ENCODE measurements at places on chromosomes 5 and 9.

GRCh38 chr5:38562444-38563210, 6.2 kb upstream of the LIFR start:
- no peak for DNase-seq

DNA sequence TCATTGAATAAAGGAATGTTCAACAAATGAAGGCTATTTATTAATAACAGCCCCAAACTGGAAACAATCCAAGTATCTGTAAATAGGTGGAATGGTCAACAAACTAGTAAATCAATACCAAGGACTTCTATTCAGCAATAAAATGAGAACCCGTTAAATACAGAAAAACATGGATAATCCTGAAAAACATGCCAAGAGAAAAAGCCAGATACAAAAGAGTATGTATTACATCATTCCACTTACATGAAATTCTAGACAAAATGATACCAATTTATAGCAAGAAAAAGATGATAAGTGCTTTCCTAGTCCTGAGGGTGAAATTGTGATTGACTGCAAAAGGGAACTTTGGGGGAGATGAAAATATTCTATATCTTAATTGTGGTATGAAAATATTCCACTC, 3.1 kb downstream of the PJA2 start:
- DNase-seq = no peak

DNA sequence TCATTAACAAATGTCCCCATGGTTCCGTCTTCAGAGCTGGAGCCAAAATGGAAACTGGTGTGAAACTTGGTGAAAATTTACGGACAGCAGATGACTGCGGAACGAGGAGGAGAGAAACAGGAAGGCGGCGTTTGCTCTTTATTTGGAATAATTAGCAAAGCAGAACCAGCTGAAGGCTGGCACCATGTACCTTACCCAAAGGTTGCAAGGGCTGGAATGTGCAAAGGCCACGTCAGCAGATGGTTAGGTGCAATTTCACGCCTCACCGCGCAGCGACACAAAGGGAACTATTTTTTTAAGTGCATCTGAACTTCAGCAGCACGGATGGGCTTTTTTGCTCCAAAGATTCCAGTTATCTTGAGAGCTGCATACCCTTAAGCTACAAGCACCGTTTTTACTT, 127.4 kb downstream of the COL23A1 start:
- DNase-seq = peak; percentile 31

GRCh38 chr9:114311571-114312512, 11.1 kb upstream of the ORM1 start:
- DNase-seq = peak; percentile 53

- DNase-seq = no peak
Observed at GRCh38 chr9:135247227-135247930, 159.9 kb downstream of the OLFM1 start.

DNA sequence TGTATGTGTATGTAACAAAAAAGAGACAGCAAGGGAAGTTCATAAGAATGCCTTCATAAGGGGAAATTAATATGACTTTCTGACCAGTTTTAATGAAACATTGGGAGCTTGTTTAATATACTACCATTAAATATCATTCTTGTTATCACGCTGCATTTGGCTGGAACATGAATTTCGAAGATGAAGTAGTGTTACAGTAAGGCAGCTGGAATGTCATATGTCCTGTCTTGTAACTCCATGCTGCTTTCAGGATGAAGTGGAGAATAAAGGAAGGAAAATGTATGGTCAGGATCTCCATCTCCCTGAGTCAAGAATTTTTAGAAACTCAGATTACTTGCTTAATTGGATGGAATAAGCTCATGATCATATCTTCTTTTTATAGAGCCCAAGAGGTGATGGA, 61.5 kb upstream of the DMAC1 start:
- no peak for DNase-seq

- DNase-seq = no peak
Observed at GRCh38 chr5:149448831-149449714, 70.0 kb upstream of the IL17B start.

DNA sequence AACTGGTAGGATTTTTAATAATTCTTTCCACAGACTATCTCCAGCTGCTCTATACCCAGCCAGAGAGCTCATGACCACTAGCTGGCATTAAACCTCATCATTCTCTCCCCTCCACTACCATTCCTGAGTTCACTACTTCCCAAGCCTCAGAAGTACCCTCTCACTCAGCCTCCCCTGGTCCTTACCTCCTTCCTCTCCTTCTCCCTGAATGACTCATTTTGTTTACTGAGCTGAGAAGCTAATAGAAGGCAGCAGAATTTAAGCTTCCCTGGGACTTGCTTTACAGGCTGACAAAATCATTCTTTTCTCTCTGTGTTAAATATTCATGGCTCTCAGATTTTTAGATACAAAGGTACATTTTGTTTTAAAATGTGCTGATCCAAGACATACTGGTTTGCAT, 305.4 kb downstream of the TLR4 start:
- no peak for DNase-seq

GRCh38 chr5:138725818-138726416, 27.3 kb upstream of the CTNNA1 start:
- no peak for DNase-seq

DNA sequence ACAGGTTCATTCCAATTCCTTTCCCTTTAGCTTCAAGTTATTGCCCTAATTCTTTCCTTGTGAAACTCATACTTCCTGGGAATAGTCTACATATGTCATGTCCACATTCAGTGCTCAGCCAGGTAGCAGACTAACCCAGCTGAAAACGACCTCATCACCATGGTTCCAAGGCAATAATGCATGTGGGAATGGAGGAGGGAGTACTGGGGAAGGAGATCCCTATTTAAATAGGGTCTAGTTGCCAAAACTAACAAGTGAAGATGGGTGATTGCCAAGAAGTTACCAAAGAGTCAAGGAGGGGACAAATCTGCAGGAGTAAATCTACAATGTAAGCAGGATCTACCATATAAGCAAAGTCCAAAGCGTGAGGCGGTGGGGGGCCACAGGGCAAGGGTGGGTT, 47.3 kb upstream of the MCTP1 start:
- no peak for DNase-seq

DNA sequence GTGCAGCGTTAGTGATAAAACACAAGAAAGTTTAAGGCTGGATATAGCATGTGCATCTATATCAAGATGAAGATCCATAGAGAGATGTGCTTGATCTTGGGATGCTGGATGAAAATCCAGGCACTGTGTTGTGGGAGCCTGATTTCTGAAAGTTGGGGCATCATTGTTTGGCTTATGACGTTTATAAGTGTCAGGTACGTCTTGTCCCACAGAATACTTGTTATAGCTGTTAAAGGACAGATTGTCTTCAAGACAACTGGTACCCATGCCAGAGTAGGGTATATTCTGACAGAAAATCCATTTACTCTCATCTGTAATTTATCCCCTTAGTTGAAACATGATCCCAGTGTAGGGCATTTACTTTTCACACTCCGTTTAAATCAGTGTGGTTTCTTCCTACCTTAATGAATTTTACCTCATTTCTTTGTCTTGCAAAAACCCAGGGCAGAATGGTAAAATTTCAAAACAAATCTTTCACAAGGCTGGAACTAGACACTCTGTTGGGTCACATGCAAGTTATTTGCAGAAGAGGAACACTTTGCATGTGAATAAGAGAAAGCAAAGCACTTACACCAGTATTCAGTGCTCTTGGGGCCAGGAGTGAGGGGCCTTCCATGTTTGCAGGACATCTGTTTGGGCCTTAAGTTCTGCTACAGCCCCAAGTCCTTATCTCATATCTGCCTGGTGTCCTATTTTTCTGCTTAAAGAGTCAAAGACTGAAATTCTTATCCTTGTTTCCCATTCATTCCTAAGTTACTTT, 73.3 kb downstream of the GHR start:
- DNase-seq = no peak
